ENCODE measurements at places on chromosomes 16 and 17. TPM values are rescaled to one million over a fixed set of nuclear protein-coding genes. Genes with fewer than 3 reads are reported as not detected.

Gene ZNF263
- 21.2 TPM for total RNA-seq

Gene GP1BA
- total RNA-seq = not detected

Gene DCTPP1
- 20.1 TPM for total RNA-seq

Gene EVI2B
- 6.9 TPM for total RNA-seq

Gene PSMD12
- total RNA-seq = 43.5 TPM

Gene ITGAX
- total RNA-seq = 15.2 TPM

Gene ADORA2B
- 0.74 TPM for total RNA-seq

Gene PRRT2
- 5.4 TPM for total RNA-seq

Gene EVPL
- 1.3 TPM for total RNA-seq

Gene EVPLL
- total RNA-seq = not detected

Gene GPR139
- total RNA-seq = not detected

Gene PLCG2
- total RNA-seq = 24.5 TPM

Gene KRTAP3-1
- total RNA-seq = not detected

Gene SNX20
- 1.8 TPM for total RNA-seq

Gene PPP1R1B
- total RNA-seq = 2.3 TPM

Gene PRAC2
- not detected for total RNA-seq

Gene CCL15
- not detected for total RNA-seq

Gene KCNH6
- not detected for total RNA-seq

Gene DPEP2
- total RNA-seq = 1.1 TPM

Gene HOXB8
- total RNA-seq = 0.93 TPM

Gene SLC6A4
- 0.28 TPM for total RNA-seq

Gene SSTR5
- total RNA-seq = not detected

Gene OR1A1
- not detected for total RNA-seq

Gene CTRB2
- 9.1 TPM for total RNA-seq

Gene HAS3
- 0.88 TPM for total RNA-seq

Gene CRYM
- total RNA-seq = 0.93 TPM

Gene ZNF423
- total RNA-seq = 29.3 TPM

Gene MGAT5B
- total RNA-seq = 0.19 TPM

Gene APOBR
- 2.1 TPM for total RNA-seq

Gene AANAT
- not detected for total RNA-seq

Gene CEP295NL
- 4.1 TPM for total RNA-seq

Gene UTP18
- total RNA-seq = 19.3 TPM

Gene GLTPD2
- not detected for total RNA-seq

Gene TNFRSF13B
- total RNA-seq = not detected

Gene TOM1L1
- 4.7 TPM for total RNA-seq

Gene NAE1
- total RNA-seq = 37.6 TPM

Gene SCARF1
- total RNA-seq = 13.9 TPM

Gene PRCD
- total RNA-seq = 1.6 TPM

Gene TK2
- total RNA-seq = 23.6 TPM

Gene CACNB1
- 8.8 TPM for total RNA-seq

Gene RNU2-1
- 15,009 TPM for total RNA-seq

Gene HOXB6
- 6.7 TPM for total RNA-seq

Gene TBX4
- total RNA-seq = 0.24 TPM

Gene CPNE7
- not detected for total RNA-seq

Gene CACNA1H
- 79.2 TPM for total RNA-seq

Measured in posterior vena cava (tissue), 2 donors.